ENCODE measurements at places on chromosomes 4 and X. TPM values are rescaled to one million over a fixed set of nuclear protein-coding genes. Genes with fewer than 3 reads are reported as not detected.

DNA sequence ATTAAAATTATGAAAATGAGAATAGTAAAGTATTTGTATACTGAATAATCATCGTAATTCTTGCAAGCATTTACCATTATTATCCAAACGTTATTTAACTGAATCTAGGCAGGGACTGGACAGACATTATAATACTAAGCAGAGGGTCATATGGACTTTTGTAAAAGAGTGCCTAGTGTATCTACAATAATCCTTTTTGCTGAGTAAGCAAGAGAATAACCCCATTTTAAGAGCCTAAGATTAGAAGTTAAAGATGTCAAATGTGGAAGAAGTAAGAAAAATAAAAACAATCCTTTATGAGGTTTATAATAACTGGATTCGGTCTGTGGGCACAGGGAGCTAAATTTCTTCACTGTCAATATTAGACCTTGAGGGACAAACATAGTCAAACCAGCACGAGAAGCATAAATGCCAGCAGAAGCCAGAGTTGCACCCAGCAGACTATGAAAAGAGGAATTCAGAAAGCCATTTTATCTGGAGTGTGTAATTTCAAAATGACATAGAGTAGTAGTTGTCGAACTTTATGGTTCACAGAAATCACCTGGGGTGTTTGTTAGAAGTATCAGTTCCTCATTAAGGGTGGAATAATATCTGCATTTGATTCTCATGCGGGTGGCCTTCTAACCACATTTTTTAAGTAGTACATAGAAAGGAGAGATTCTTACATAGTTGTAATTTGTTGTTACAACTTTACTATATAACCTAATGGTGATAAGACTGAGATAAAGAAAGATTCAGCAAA lies 39.7 kb upstream of the DCLK2 start:
- no peak for DNase-seq

Gene XK
- total RNA-seq, result 2.0 TPM

DNA sequence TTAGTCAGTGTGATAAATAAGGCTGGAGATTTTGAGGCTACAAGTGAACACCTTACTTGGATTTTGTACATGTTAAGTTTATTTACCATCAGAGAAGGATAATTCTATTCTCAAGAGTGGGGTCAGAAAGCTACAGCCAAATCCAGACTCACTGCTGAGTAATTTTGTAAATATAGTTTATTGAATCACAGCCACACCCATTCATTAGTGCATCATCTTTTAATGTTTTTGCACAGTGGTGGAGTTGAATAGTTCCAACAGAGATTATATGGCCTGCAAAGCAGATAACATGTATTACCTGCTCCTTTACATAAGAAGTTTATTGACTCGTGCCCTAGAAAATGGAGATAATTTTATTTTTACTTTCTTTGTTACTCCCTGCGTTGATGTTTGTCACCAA lies 60.4 kb downstream of the PCDH18 start:
- peak; percentile 4 for DNase-seq

DNA sequence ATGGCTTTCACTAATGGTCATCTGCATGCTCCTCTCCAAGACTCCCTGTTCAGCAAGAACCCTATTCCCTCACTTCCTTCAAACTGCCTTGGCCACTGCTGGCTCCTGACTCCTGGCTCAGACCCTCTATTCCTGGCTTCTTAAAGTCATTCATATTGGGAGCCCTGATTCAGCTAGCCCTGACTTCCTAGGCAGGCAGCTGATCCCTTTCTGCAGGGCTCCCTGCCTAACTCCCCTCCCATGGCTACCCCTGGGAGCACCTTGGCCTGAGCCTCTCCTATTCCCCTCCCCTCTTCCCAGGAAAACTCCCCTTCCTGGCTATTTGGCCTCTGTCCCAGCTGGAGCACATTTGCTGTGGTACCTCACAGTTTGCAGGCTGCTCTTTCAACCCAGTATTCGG lies 154.9 kb upstream of the PJA1 start:
- no peak for DNase-seq

Gene PAGE2
- not detected for total RNA-seq

Gene PRICKLE3
- 2.8 TPM for total RNA-seq

DNA sequence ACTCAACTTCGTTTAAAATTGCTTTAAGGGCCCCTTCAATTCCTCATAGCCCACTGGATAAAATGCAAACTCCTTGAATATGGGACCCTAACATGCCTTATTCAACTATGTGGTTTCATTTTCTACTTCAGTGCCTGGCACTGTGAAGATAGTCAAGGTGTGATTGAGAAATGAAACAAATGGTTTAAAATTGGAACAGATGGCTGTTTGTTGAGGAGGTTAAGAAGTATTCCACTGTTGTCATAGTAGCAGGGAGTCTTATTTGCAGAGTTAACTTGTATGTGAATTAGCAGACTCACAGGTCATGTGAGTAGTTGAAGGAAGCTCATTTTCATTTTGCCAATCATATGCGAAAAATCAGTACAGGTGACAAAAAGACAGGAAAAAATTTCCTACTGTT lies 593.3 kb downstream of the KCTD8 start:
- DNase-seq, result no peak

Gene UGT8
- not detected for total RNA-seq

GRCh38 chr4:90064196-90064595 lies 63.0 kb upstream of the CCSER1 start:
- no peak for DNase-seq

Gene TRIM75
- not detected for total RNA-seq

Data from A172 (cell line).